ENCODE measurements at places on chromosomes 1 and 21. TPM values are rescaled to one million over a fixed set of nuclear protein-coding genes. Genes with fewer than 3 reads are reported as not detected.

DNA sequence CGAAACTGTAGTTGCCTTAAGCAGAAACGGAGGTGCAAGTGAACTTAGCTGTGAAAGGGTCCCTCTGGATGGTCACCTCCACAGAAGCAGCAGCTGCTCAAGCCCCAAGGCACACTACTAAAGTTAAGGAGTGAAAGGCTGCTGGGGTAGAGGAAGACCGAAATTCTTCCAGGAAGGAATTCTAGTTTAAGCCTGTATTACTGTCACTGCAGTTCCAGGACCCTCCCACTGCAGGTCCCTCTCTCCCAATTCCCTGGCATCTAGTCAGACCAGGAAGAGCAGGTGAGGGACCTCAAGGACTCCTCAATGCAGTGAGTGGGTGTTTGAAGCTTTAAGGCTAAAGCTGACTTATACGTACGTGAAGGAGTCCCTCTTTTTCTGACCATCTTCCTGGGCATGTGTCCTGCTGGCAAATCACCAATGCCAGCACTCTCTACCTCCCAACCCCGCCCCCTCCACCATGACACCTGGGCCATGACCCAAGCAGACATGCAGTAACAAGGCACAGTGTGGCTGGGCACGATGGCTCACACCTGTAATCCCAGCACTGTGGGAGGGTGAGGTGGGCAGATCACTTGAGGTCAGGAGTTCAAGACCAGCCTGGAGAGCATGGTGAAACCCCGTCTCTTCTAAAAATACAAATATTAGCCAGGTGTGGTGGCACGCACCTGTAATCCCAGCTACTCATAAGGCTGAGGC is 57.2 kb downstream of the TGFBR3 start:
- DNase-seq = no peak
- peaks cover 6% of the 10 kb centered on the region for H3K36me3 ChIP-seq
- H3K27ac ChIP-seq = no peak overlapping the region
- no peaks in the 10 kb centered on the region for H3K27me3 ChIP-seq
- H3K4me3 ChIP-seq = no peak overlapping the region

DNA sequence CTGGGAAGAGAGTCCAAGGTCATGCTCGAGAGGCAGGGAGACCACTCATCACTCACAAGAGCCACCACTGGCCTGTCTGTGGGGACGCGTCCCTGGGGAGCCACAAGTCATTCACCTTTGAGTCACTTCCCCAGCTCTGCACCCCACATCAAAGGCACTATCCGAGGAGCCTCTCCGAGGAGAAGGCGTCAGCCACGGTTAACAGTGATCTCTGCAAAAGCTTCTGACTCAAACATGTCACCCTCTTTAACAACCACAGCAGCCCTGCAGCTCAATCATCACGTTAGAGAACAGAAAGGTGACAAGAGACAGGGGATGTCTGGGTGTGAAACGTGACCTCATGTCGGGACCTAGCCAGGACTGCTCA is 9.0 kb downstream of the LRRC47 start:
- DNase-seq = peak; percentile 72
- H3K4me3 ChIP-seq = no peak overlapping the region
- H3K27ac ChIP-seq = peak overlapping the region; percentile 66
- peaks cover 31% of the 10 kb centered on the region for H3K36me3 ChIP-seq

- H3K27me3 ChIP-seq = peaks cover 10% of the 10 kb centered on the region
- no peak for DNase-seq
- H3K4me3 ChIP-seq = no peak overlapping the region
- no peaks in the 10 kb centered on the region for H3K36me3 ChIP-seq
- no peak overlapping the region for H3K27ac ChIP-seq
- H3K4me1 ChIP-seq = no peaks in the 10 kb centered on the region
Observed at GRCh38 chr1:169099561-169099960, 6.9 kb upstream of the ATP1B1 start.

GRCh38 chr1:3872546-3872945 is 15.3 kb downstream of the DFFB start:
- no peak for DNase-seq
- H3K27me3 ChIP-seq = no peaks in the 10 kb centered on the region
- no peaks in the 10 kb centered on the region for H3K4me1 ChIP-seq
- H3K36me3 ChIP-seq = peaks cover 27% of the 10 kb centered on the region
- H3K4me3 ChIP-seq = no peak overlapping the region
- no peak overlapping the region for H3K27ac ChIP-seq

DNA sequence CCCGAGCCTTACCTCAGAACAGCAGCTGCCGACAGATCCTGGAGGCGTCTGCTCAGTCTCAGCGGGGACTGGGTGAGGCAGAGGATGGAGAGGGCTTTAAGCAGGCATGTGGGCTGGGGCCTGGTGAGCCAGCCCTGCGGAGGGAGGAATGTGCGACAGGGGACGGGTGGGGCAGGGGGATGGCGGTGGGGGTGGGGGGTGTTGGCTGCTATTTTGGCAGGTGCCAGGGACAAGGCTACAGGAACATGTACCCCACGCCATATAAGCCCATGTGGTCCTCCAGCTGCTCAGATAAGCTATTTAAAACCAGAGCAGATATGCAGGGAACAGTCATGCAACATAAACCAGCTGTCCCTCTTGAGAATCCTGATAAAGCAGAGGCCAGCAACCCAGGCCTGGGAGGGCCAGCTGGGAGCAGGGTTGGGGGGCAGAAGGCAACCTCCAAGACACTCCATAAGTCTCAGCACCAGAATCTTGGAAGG is at the start of gene TNNT2:
TSS of gene TNNT2 (minus strand) at position 70 of the 482 bp plus-strand sequence. CDS start 4,426 bp downstream, outside the sequence.
- H3K36me3 ChIP-seq = no peaks in the 10 kb centered on the region
- H3K4me3 ChIP-seq = no peak within 1 kb of the TSS
- no peak for DNase-seq
- H3K4me1 ChIP-seq = no peaks in the 10 kb centered on the region

DNA sequence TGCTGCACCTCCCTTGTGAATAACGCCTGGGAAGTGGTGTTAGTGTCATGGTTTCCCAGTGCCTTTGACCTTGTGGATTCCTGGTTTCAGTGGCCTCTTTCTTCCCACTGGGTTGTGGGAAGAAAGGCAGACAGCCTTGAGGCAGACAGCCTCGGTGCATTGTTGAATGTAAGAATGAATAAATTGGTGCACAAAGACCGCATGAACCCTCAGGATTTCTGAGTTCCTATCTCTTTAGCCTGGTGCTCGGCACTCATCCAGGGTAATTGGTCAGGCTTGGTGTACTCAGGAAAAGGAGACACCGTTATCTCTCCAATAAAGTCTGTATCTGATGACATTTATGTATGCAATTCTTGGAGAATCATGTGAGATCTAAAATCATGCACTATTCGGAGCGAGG is 5.1 kb downstream of the ZNF362 start:
- H3K4me1 ChIP-seq = peaks cover 25% of the 10 kb centered on the region
- H3K27ac ChIP-seq = no peak overlapping the region
- DNase-seq = no peak
- peaks cover 12% of the 10 kb centered on the region for H3K36me3 ChIP-seq
- no peaks in the 10 kb centered on the region for H3K27me3 ChIP-seq
- H3K4me3 ChIP-seq = no peak overlapping the region

- no peaks in the 10 kb centered on the region for H3K27me3 ChIP-seq
- peak overlapping the region; percentile 8 for H3K4me3 ChIP-seq
- peaks cover 36% of the 10 kb centered on the region for H3K4me1 ChIP-seq
- DNase-seq = no peak
- H3K27ac ChIP-seq = no peak overlapping the region
- peaks cover 23% of the 10 kb centered on the region for H3K36me3 ChIP-seq
Observed at GRCh38 chr1:8419861-8420260, 101.9 kb downstream of the SLC45A1 start.

- no peak for DNase-seq
- H3K4me3 ChIP-seq = no peak overlapping the region
- H3K36me3 ChIP-seq = no peaks in the 10 kb centered on the region
- H3K27me3 ChIP-seq = no peaks in the 10 kb centered on the region
- no peaks in the 10 kb centered on the region for H3K4me1 ChIP-seq
Observed at GRCh38 chr1:236078993-236079392, 14.1 kb upstream of the NID1 start.

DNA sequence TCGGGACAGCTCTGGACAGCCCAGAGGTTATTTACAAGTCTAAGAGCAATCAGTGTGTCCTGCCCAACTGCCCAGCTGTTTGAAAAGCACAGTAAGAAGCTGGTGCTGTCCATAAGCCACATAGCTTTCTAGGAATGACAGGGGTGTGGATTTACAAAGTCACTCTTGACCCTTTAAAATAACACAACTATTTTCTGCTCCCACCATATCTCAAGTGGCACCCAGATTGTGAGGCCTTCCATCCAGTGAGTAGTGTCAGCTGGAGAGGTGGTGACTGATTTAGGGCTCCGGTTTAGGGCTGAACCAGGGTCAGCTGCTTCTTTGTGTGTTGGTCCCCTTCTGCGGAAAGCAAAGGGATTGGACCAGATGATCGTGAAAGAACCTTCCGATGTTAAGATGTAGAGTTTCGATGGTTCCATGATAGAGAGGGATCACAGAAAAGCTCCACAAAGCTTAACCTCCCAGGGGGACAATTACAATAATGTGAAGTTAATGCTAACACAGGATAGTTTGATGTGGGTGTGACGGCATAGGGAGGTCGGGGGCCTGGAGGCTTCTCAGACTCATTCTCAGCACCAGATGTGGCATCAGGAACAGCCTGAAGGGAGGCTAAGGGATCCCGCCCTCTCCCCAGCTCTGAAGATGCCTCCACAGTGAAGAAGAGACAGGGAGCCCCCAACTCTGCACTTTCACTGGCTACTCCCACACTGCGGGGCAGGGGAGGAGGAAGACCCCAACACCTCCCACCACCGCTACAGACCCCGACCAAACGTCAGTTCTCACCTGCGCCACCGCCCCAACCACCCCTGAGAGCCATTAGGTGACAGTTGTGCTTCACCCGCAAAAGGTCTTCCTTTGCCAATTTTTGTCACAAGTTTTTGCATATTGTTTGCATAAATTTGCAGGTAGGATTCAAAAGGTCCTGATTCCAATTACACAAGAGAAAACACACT is 40.6 kb downstream of the LRRC3 start:
- H3K4me3 ChIP-seq = no peak overlapping the region
- H3K4me1 ChIP-seq = peaks cover 2% of the 10 kb centered on the region
- DNase-seq = no peak

- DNase-seq = no peak
- H3K4me3 ChIP-seq = no peak overlapping the region
- H3K27me3 ChIP-seq = no peaks in the 10 kb centered on the region
Observed at GRCh38 chr1:78468521-78468920, 22.3 kb upstream of the PTGFR start.

The ZC3H11A gene
- 99.1 TPM for total RNA-seq

GRCh38 chr21:17491716-17492414 is 21.0 kb upstream of the CXADR start:
- no peaks in the 10 kb centered on the region for H3K27me3 ChIP-seq
- peaks cover 34% of the 10 kb centered on the region for H3K4me1 ChIP-seq
- no peaks in the 10 kb centered on the region for H3K36me3 ChIP-seq

DNA sequence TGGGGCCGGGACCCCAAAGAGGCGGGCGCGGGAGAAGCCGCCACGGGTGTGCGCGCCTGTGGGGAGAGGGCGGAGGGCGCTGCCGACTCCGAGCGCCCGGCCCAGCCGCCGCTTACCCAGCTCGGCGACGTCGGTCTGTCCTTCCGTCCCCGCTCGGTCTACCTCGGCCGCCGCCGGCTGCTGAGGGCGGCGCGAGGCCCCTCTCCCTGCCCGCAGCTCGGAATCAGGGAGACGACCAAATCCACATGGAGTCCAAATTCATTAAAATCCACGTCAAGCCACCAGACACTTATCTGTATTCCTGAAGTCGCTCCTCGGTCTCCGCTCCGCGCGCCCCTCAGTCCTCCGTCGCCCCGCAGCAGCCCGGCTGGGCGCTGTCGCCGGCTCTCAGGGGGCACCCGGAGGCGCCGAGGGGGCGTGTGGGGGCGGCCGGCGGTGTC is 637 bp downstream of the PLXNA2 start:
- H3K27ac ChIP-seq = no peak overlapping the region
- H3K36me3 ChIP-seq = no peaks in the 10 kb centered on the region
- no peak for DNase-seq
- H3K4me1 ChIP-seq = peaks cover 15% of the 10 kb centered on the region

The OLIG2 gene
- not detected for total RNA-seq

GRCh38 chr1:206575894-206576737 is 36.1 kb downstream of the EIF2D start:
- H3K27ac ChIP-seq = peak overlapping the region; percentile 90
- H3K4me3 ChIP-seq = peak overlapping the region; percentile 63
- no peak for DNase-seq
- no peaks in the 10 kb centered on the region for H3K27me3 ChIP-seq
- H3K36me3 ChIP-seq = peaks cover 78% of the 10 kb centered on the region

GRCh38 chr21:43372663-43373361 is 54.1 kb downstream of the SIK1 start:
- peaks cover 4% of the 10 kb centered on the region for H3K4me1 ChIP-seq
- H3K4me3 ChIP-seq = no peak overlapping the region
- peaks cover 9% of the 10 kb centered on the region for H3K27me3 ChIP-seq
- no peak for DNase-seq

The NBPF1 gene
- total RNA-seq = 1.7 TPM

DNA sequence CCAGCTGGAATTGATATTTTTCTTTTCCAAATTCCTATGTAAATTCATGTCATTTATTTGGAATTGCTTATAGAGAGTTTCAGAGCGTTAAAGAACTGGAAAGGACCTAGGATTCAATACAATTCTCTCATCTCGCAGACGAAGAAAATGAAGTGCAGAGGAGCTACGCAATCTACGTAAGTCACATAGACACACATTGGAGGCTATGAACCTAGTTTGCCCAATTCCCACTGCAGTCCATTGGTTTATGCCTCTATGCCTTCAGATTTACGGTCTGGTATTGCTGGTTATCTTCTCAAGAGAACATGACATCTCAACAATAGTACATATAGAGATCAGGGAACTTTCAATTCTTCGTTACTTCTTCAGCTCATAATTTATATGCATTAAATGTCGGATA is 971 bp upstream of the RNF2 start:
- H3K27ac ChIP-seq = no peak overlapping the region
- H3K27me3 ChIP-seq = no peaks in the 10 kb centered on the region
- H3K4me3 ChIP-seq = peak overlapping the region; percentile 84
- peaks cover 23% of the 10 kb centered on the region for H3K4me1 ChIP-seq

GRCh38 chr1:51541313-51542050 is 22.4 kb upstream of the EPS15 start:
- no peaks in the 10 kb centered on the region for H3K36me3 ChIP-seq
- DNase-seq = no peak
- no peaks in the 10 kb centered on the region for H3K27me3 ChIP-seq
- H3K4me1 ChIP-seq = peaks cover 8% of the 10 kb centered on the region
- peak overlapping the region; percentile 1 for H3K27ac ChIP-seq
- H3K4me3 ChIP-seq = no peak overlapping the region

The KLHDC9 gene
- 1.2 TPM for total RNA-seq

DNA sequence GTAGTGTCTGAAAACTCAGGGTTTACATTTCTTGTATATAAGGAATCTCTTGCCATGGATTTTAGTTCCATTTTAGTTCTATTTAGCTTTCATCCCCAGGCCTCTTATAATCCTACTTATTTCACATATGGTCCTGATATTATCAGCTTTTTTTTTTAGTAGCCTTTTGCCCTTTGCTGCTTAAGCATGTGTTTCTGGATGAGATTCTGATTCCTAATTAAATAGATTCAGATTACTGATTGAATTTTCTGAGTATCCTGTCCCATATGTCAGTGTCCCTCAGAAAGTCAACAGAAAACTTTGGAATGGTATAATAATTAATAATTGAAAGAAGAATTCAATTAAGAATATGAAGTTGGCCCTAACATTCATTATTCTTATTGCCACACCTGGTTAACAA is 134.7 kb upstream of the HOOK1 start:
- DNase-seq = no peak
- no peak overlapping the region for H3K4me3 ChIP-seq
- no peaks in the 10 kb centered on the region for H3K4me1 ChIP-seq
- no peaks in the 10 kb centered on the region for H3K36me3 ChIP-seq
- no peaks in the 10 kb centered on the region for H3K27me3 ChIP-seq
- H3K27ac ChIP-seq = no peak overlapping the region

All from activated CD4-positive, alpha-beta memory T cell treated with anti-CD3 and anti-CD28 coated beads, Interleukin-2, amount 10 ng/mL, durations not matched to agents 7 days and 5 days (primary cell).